Parietal lobe (tissue), 2 donors: ENCODE measurements at places on chromosomes 2 and 18. TPM values are rescaled to one million over a fixed set of nuclear protein-coding genes. Genes with fewer than 3 reads are reported as not detected.

MLPH gene
- not detected for total RNA-seq

LIMS4 gene
- 0.94 TPM for total RNA-seq

TSN gene
- total RNA-seq, result 61.0 TPM

RND3 gene
- 152 TPM for total RNA-seq

SLC9A4 gene
- total RNA-seq, result 0.63 TPM

CXCR4 gene
- 77.3 TPM for total RNA-seq

COA5 gene
- 72.0 TPM for total RNA-seq

PCBP1 gene
- 38.8 TPM for total RNA-seq

SCYGR3 gene
- not detected for total RNA-seq

FRZB gene
- total RNA-seq, result 14.1 TPM

CNGA3 gene
- 6.3 TPM for total RNA-seq

MC4R gene
- 1.3 TPM for total RNA-seq

VRK2 gene
- total RNA-seq, result 6.6 TPM

STON1 gene
- 10.6 TPM for total RNA-seq

TTN gene
- 6.3 TPM for total RNA-seq

FN1 gene
- total RNA-seq, result 128 TPM

ASB18 gene
- not detected for total RNA-seq

NLRC4 gene
- 0.31 TPM for total RNA-seq

STPG4 gene
- 1.9 TPM for total RNA-seq

NRBP1 gene
- 82.9 TPM for total RNA-seq

LRRTM1 gene
- 13.8 TPM for total RNA-seq

LIMS2 gene
- total RNA-seq, result 2.5 TPM

COMMD1 gene
- total RNA-seq, result 48.5 TPM

IL36G gene
- total RNA-seq, result not detected

THSD7B gene
- 31.3 TPM for total RNA-seq

LIMS1 gene
- 20.7 TPM for total RNA-seq

CRYBA2 gene
- total RNA-seq, result not detected

FASTKD1 gene
- 77.6 TPM for total RNA-seq

CIB4 gene
- total RNA-seq, result not detected

IL36RN gene
- not detected for total RNA-seq

SCN7A gene
- total RNA-seq, result 0.94 TPM

CFAP53 gene
- 1.6 TPM for total RNA-seq

PDE1A gene
- total RNA-seq, result 51.0 TPM

CHRND gene
- not detected for total RNA-seq
